ENCODE measurements at places on chromosomes 16 and 17.
A peak's percentile ranks its signal among the peaks of the same experiment; 100 is the strongest.

DNA sequence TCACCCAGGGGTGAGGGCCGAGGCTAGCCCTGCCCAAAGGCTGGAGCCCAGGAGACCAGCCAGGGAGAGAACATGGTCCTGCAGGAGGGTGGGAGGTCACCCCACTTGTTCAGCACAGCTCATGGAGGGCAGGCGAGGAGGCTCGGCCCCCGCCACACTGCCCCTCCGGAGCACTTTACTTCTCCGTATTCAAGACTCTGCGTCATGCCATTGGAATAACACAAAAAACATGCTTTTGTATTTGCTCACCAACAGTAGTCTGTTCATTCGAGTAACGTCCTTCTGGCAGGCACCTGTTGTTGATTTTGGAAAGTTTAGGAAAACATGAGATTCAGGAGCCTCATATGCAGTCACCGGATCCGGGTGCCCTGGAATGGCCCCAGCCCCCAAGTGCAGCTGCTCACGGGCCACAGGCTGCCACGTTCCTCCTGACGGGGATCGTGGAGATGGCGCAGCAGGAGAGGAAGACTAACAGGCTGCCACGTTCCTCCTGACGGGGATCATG lies 81.1 kb upstream of the DNAH17 start:
- no peak for DNase-seq

GRCh38 chr16:74309789-74310781 lies 13.5 kb downstream of the PSMD7 start:
- DNase-seq = peak; percentile 24

DNA sequence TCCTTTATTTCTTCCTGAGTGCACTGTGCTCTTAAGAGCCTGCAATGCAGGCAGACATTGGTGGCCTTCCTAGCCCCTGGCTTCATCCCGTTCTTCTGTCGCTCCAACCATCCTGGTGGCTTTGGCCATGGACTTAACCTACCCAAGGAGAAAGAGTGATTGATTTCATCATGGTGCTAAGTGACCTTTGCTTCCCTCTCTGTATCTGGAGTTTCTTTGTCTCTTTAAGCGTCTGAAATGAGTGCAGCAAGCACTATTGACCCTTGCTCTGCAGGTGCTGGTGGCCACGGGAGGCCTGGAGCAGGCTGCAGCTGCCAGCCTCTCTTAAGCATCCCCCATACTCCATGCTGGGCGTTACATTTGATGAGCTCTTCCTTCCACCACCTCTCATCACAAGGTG lies 60.5 kb downstream of the RAP1GAP2 start:
- no peak for DNase-seq

- DNase-seq = peak; percentile 92
These were observed 3.5 kb upstream of the TSPOAP1 start for GRCh38 chr17:58331815-58332777.

DNA sequence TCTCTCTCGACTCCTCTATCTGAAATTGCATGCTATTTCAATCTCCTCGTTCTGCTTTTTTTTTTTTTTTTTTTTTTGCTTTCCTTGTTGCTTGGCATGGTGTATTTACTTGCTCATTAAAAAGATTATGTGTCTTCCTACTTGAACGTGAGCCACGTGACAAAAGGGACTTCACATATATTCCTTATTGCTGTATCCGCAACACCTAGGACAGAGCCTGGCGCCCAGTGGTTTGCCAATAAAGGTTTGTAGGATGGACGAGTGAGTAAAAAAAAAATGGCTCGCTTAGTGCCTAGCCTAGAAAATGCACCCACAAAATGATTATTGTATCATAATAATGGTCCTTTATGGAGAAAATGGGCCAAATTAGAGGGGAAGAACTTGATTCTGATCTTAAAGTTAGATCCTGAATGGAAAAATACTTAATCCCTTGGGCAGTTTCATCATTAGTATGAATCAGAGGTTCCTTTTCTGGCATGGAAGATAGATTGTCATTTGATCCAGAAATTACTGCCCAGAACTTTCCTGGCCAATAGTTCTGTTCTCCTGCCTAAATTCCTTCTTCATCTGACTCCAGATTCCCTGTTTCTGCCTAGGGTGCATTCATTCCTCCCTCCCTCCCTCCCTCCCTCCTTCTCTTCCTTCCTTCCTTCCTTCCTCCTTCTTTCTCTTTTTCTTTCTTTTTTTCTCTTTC lies 13.6 kb upstream of the TMEM220 start:
- no peak for DNase-seq

- no peak for DNase-seq
These were observed 4.0 kb downstream of the RNASEK start for GRCh38 chr17:7016418-7016817.

DNA sequence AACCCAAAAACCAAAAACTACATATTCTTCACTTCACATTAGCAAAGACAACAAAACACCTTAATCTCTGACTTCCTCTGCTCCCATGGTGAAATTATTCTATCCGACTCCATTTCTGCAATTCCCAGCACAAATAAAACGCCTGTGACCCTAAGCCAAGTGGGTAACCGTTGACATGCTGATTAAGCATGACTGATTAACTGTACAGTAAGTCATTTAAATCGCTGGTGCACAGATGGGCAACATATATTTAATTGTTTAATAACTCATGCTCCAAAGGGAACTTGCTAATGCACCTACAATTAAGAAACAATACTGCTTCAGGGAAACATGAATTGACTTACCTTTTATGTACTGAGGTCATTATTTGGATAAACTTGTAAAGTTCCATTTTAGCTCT lies 436.7 kb downstream of the KIF2B start:
- DNase-seq = no peak

GRCh38 chr17:82696916-82697807 lies 1.3 kb downstream of the RAB40B start:
- DNase-seq = no peak

GRCh38 chr17:78771758-78772382 lies 10.2 kb downstream of the CYTH1 start:
- peak; percentile 84 for DNase-seq

GRCh38 chr17:80751070-80751945 lies 206.7 kb downstream of the RPTOR start:
- no peak for DNase-seq

- DNase-seq = peak; percentile 35
These were observed 3.3 kb downstream of the HOXB2 start for GRCh38 chr17:48541577-48542113.

- no peak for DNase-seq
These were observed 686 bp downstream of the MLST8 start for GRCh38 chr16:2205967-2206313.

- no peak for DNase-seq
These were observed 69.0 kb upstream of the CDH8 start for GRCh38 chr16:62105244-62105643.

DNA sequence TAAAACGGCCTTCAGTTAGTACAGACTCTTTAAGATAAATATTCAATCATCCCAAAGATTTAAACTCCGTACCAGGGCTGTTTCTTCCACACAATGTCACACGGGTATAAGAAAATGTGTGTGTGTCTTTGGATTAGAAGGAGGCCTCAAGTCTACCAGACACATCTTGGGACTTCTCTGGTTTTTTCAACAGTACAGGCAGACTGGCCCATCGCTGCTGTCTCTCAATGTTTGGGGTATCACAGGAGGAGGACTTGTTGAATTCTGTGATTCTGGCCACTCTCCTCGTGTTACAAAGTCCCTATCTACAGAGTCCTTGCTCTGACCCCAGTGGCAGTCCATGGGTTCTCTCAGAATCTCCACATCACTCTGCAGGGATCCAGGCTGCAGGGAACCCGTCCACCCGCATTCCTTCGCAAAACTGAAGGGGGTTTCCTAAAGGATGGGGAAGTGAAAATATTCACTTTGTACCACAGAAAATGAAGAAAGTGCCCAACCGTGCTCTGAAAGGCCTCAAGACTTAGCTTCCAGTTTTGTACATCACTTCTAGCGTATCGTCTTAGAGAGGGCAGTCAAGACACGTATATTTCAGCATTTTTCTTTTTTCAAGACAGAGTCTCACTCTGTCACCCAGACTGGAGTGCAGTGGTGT lies 373.2 kb downstream of the NPIPA8 start:
- DNase-seq = no peak

- DNase-seq = no peak
These were observed 211.0 kb upstream of the GSE1 start for GRCh38 chr16:85401917-85402766.

DNA sequence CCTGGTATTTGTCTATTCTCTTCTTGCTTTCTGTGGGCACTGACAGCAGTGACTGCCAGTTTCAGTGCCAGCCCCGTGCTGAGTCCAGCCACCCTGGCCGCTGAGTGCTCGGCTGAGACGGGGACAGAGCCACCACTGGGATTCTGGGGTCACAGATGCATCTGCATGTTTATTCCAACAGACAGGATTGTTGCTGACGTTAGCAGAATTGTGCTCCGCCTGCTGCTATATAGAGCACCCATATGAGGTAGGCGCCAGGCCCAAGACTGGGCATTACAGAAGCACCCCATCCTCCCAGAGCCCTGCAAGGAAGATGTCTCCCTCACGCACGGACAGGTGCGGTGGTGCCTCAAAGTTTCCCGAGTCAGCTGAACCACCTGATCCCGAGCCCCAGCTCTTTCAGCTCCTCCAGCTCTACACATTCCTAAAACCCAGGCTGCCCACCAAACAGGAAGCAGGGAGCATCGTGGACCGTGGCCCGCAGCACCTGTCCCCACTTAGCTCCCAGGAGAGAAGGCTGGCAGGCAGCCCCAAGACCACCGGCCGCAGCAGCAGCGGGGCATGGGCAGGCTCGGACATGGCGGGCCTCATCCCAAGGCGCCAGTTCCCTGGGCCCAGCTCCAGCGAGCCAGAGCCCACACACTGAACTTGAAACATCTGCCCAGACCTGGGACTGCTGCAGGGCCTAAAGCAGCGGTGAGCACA lies 44.9 kb upstream of the RASD1 start:
- no peak for DNase-seq

GRCh38 chr17:6570731-6571451 lies 14.5 kb upstream of the PITPNM3 start:
- DNase-seq = no peak

GRCh38 chr16:50679676-50680555 lies 1.2 kb downstream of the SNX20 start:
- no peak for DNase-seq

- DNase-seq = peak; percentile 12
These were observed 22.3 kb upstream of the ZNHIT3 start for GRCh38 chr17:36463916-36464764.

DNA sequence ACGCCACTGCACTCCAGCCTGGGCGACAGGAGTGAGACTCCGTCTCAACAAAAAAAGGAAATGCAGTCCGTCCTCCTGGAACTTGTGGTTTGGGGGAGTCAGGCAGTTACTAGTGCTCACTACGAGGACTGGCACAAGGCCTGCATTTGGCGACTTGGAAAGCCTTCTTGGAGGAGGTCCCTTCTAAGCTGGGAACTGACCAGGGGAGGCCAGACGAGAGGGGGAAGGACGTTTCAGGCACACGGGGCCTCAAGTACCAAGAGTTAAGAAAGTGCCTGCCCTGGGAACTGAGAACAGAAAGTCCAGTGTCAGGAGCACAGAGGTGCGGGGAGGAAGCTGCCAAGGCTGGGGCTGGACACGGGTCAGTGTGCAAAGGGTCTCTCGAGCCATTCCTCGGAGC lies 89.9 kb downstream of the ABR start:
- DNase-seq = no peak
